ENCODE measurements at places on chromosomes 4 and X.

DNA sequence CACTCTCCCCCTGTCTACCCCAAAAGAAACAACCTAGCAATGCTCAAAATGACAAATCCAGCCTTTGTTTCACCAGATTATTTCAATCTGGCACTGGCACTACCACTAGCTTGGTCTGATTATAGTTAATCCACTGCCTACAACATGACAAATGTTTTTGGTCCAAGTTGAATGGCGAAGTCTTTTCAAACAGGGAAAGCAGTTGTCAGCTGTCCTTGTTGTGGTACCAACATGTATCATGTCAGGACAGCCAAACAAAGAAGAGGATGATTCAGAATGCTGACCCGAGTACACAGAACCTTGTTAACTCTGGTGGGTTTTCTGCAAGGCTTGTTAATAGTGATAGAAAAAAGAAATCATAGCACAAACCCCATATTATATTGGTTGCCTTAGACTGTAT lies 160.8 kb upstream of the ANK2 start:
- DNase-seq, result no peak

DNA sequence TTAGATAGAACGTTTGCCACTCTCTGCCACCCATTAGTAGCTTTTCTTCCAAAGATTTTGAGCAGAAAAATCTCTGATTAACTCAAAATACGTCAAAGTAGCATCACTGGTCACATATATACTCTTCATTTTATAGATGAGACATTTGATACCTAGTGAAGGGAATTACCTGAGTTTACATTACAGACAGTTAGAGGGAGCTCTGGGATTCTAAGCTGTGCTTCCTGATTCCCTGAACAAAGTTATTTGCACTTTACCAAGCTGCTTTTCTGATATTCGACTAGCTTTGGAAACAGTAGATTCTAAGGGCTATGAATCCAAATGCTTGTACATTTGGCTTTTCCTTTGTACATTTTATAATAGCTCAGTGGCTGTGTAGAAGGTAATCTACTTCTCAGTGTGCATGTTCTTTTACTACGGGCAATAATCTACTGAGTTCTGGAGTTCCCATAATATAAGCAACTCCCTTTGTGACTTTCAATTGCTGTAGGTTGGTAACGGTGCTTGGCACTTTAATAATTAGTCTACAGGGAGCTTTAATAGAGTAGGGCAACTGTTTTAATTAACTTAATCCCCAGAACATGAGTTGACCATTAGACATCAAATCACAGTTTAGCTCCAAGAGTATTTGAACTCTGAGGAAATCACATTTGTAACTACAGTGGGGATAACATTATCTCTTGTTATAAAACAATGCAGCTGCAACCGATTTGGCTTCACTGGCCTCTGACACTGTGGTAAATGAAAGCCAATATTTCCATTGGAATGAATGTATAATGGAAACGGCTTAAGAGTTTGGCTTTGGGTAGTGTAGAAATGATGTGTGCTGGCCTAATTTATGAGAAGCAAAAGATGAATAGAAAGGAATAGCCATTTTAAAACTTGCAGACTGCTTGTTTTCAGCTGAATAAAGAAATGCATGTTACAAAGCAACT lies 1602.4 kb downstream of the STIM2 start:
- DNase-seq, result no peak

GRCh38 chr4:166144607-166145006 lies 271.6 kb downstream of the TLL1 start:
- no peak for DNase-seq

DNA sequence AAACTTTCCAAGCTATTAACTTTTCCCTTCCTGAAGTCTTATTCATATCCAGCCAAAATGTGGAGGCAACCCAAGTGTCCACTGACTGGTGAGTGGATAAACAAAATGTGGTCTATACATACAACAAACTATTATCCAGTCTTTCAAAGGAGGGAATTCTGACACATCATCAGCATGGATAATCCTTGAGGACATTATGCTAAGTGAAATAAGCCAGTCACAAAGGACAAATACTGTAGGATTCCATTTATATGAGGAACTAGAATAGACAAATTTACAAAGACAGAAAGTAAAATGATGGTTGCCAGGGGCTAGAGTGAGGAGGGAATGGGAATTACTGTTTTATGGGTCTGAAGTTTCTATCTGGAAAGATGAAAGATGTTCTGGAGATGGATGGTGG lies 178.7 kb upstream of the PITX2 start:
- no peak for DNase-seq

DNA sequence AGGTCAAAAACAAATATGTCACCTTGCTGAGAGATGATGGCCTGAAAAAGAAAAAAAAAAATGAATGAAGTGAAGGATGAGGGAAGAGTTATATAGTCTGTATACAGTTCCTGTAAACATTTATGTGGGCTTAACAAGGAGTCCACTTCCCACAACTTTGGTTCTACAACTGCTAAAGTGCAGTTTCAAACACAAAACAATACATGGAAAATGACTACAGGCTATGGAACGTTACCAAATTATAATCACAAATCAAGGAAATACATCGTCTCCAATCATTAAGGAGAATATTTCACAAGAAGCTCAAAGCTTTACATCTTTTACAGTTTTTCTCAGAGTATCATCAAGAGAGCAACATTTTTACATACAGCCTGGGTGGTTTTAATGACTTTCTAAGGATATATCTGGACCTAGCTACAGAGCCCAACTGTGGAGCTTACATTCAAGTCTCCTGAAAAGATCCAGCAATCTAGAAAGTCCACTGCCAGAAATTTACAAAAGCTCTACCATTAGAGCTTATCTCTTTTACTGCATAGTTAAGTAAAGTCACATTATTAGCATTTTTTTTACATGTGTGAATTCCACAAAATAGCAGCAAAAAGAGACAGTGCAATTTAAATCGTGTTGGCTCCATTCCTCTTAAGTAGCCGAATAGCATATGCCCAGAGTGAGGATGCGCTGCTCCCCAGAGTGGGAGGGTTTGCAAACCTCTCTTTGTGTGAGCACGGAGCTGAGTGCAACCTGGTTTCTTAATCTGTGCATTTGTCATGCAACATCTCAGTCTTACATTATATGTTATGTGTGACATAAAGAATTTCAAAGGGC lies 128.3 kb downstream of the MANBA start:
- DNase-seq, result no peak

DNA sequence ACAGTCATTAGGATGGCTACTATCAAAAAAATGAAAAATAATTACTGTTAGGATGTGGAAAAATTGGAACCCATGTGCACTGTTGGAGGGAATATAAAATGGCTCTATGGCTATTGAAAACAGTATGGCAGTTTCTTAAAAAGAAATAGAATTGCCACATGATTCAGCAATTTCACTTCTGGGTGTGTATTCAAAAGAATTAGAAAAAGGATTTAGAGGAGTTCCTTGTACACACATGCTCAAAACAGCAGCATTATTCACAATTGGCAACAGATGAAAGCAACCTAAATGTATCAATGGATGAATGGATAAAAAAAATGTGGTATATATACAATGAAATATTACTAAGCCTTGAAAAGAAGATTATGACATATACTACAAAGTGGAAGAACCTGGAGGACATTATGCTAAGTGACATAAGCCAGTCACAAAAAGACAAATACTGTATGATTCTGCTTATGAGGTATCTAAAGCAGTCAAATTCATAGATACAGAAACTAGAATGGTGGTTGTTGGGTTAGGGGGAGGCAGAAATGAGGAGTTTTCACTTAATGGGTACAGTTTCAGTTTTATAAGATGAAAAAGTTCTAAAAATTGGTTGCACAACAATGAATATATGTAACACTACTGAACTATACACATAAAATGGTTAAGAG lies 123.2 kb downstream of the ELOVL6 start:
- DNase-seq, result no peak

DNA sequence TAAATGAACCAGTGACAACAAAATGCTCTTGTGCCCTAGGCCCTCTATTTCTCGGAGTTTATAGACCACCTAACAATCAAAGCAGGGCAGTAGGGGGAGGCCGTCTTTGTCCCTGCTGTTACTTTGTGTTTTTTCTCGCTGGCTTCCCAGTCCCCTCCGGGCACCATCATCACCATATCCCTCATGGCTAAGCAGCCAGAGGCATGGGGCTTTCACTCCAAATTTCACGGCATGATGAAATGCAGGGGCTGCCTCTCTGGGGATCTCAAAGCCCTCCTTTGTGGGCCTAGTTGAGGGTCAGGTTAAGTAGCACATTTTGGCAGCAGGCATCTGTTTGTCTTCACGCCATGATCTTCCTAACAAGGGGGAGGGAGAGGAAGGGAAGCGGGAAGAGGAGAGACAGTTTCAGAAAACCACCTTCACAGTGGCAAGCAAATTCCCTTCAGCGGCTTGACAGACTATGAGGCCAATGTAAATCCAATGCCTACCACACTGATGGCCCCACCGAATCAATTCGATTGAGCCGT lies 91.9 kb downstream of the ANOS1 start:
- DNase-seq, result no peak

GRCh38 chrX:24113181-24113580 lies 36.3 kb upstream of the ZFX start:
- DNase-seq, result no peak

DNA sequence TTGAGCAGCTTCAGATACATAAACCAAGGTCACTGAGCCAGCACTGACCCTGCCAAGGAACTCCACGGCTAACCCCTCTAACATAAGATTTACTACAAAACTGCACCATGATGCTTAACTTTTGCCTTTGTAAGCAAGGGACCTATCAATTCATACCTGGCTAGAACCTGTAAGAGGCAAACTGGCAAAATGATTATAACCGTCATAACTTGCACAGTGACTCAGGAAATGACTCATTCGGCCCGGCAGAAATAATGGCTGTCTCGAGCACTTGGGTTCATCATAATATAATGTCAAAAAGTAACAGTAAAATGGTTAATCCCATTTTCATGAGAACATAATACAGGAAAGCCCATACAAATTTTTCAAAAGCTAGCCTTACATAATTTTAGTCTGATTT lies 17.2 kb downstream of the RASGEF1B start:
- no peak for DNase-seq

DNA sequence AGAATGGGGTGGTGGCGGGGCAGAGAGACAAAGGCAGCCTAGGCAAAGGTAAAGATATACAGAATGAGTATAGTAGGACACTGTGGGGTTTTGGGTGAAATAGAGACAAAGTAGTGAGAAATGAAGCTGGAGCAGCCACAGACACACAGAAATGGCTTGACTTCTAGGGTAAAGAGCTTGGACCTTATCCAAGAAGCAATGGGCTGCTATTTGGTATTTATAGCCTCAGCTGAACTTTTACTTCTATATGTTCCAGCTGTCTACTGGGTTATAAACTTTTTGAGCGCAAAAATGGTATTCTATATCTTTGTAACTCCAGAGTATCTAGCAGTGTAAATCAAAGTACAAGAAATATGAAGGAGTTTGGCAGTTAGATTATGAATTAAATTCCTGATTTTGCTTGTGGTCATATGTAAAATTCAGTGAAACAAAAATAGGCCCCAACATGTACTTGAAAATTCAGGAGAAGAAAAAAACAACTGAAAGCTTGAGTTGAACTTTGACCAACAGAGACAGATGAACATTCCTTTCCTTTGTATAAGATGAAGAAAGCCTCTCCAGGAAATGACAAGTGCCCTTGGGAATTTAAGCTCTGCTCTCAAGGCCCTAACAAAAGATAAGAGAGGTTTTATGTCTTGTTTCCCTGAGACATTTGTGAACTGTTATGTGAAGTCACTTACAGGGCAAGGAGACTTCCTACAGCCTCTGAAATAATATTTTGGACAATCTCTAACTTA lies 354.1 kb downstream of the CHIC1 start:
- DNase-seq, result no peak

- peak; percentile 18 for DNase-seq
Observed at GRCh38 chr4:144449611-144450010, 196.3 kb upstream of the HHIP start.

- DNase-seq, result no peak
Observed at GRCh38 chr4:53579826-53580225, 11.5 kb downstream of the LNX1 start.

- no peak for DNase-seq
Observed at GRCh38 chrX:25131055-25131454, 115.3 kb upstream of the ARX start.

- no peak for DNase-seq
Observed at GRCh38 chr4:100428051-100428450, 89.8 kb downstream of the EMCN start.

GRCh38 chr4:11495291-11495690 lies 66.6 kb upstream of the HS3ST1 start:
- DNase-seq, result no peak

DNA sequence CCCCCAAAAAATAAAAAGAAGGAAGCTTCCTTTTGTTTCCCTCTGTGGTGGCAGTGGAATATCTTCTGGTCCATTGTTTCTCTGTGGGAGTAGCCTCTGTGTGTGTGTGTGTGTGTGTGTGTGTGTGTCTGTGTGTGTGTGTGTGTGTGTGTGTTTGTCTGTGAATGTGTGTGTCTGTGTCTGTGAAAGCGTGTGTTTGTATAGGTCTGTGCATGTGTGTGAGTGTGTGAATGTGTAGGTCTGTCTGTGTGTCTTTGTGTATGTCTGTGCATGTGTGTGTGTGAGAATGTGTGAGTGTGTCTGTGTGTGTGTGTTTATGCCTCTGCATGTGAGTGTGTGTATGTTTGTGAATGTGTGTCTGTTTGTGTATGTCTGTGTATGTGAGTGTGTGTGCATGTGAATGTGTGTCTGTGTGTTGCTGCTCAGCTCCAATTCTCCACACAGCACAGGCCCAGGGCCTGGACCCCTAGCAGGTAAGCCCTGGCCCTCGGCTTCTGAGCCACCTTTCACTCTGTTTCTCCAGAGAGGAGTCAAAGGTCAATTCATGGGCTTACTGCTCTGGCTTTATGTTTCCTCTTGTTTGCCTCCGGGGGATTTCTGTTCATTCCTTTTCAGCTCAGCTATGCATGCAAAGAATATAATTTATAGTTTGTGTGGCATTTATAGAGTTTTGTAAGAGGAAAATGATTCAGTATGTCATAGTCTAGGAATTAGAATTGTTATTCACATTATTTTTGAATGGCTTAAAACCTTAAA lies 89.8 kb downstream of the UCHL1 start:
- DNase-seq, result no peak

DNA sequence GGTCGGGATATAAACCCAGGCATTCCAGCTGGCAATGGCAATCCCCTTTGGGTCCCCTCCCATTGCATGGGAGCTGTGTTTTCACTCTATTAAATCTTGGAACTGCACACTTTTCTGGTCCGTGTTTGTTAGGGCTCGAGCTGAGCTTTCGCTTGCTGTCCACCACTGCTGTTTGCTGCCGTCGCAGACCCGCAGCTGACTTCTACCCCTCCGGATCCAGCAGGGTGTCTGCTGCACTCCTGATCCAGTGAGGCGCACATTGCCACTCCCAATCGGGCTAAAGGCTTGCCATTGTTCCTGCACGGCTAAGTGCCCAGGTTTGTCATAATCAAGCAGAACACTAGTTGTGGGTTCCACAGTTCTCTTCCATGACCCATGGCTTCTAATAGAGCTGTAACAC lies 1322.1 kb downstream of the ADGRL3 start:
- DNase-seq, result no peak

DNA sequence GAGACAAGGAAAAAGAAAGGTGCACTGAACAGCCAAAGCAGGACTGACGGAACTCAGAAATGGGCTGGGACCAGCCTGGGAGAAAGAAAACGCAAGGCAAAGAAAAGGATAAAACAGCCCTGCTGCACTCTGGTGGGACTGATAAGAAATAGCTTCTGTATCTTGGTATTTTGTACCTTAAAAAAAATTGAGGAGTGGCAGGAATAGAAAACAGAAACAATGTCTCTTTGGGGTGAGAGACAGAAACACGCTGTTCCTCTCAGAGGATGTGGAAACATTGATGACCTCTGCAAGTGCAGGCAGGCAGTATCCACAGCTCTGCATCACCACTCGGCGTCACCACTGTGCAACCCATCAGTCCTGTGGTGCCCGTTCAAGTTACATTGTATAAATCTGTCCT lies 152.5 kb upstream of the SPRY1 start:
- DNase-seq, result peak; percentile 51

GRCh38 chr4:164526933-164527583 lies 226.9 kb upstream of the SMIM31 start:
- no peak for DNase-seq
